AG09309 (cell line): ENCODE measurements at places on chromosomes 6 and 20.
A peak's percentile ranks its signal among the peaks of the same experiment; 100 is the strongest.

DNA sequence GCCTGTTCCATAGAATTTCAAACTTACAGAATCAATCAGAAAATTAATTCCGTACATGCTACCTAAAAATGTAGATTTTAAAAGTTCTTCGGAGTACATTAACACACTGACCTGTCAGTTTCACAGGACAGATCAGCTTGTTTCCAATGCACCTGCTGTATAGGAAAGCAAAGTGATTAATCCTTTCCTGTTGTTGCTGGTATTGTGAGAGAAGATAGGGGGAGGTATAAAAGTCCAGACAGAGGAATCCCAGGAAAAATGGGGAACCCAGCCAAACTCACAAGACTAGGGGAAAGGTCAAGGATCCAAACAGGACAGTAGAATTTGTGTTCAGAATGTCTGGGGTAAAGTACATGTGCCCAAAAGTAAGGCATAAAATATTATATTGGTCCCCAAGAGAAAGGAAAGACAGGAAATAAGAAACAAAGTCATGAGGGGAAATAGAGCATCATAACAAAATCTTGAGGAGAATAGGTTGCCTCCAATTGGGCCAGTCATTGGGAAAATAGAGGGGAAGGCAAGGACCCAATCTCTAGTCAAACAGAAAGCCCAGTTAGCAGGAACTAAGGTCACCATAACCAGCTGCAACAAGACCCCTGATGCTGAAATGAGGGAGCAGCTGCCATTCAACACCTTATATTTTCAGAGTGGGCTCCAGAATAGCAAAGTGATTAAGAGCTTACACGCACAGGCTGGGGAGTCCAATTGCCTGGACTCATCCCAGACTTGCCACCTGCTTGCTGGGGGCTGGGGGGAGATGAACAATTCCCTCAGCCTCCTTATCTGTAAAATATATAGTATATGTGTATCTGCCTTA is 10.3 kb downstream of the FILIP1 start:
- DNase-seq = no peak

GRCh38 chr20:3660262-3661059 is 2.7 kb downstream of the GFRA4 start:
- no peak for DNase-seq

GRCh38 chr6:140183881-140184280 is 809.4 kb upstream of the CITED2 start:
- peak; percentile 86 for DNase-seq

DNA sequence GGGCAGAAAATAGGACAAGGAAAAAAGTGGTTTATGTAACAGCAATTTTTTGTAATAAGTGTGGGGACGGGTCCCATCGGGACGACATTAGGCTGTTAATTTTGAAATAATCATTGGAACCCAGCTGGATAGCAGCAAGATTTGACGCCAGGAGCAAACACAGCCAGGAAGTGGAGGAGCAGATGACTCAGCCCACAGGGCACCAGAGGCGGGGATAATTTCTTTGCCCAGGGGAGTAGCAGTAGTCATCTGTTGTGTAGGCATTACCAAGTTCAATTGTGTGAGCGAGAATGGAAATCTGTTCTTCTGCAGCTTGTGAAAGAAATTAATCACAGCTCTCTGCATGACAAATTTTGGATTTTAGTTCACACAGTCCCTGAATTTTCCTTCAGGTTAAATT is 22.6 kb upstream of the RIN2 start:
- peak; percentile 67 for DNase-seq

GRCh38 chr20:13302647-13303450 is 81.8 kb downstream of the ISM1 start:
- no peak for DNase-seq

GRCh38 chr6:41576667-41577066 is 30.5 kb downstream of the FOXP4 start:
- no peak for DNase-seq

GRCh38 chr6:166351715-166352285 is 9.5 kb upstream of the SFT2D1 start:
- no peak for DNase-seq

GRCh38 chr6:169854083-169854725 is 102.8 kb downstream of the ERMARD start:
- DNase-seq = no peak

DNA sequence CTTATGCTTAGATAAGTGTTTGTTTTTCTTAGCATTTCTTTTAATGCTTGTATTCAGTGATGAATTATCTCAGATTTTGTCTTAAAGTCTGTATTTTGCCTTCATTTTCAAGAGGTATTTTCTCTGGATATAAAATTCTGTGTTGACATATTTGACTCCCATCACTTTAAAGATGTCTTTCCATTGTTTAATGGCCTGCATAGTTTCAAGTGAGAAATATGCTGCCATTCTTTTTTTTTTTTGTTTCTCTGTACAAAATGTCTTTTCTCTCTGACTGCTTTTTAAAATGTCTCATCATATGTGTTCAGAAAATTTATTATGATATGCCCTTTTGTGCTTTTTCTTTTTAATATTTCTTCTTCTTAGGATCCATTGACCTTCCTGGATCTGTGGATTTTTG is 578.0 kb upstream of the NOX3 start:
- DNase-seq = no peak

DNA sequence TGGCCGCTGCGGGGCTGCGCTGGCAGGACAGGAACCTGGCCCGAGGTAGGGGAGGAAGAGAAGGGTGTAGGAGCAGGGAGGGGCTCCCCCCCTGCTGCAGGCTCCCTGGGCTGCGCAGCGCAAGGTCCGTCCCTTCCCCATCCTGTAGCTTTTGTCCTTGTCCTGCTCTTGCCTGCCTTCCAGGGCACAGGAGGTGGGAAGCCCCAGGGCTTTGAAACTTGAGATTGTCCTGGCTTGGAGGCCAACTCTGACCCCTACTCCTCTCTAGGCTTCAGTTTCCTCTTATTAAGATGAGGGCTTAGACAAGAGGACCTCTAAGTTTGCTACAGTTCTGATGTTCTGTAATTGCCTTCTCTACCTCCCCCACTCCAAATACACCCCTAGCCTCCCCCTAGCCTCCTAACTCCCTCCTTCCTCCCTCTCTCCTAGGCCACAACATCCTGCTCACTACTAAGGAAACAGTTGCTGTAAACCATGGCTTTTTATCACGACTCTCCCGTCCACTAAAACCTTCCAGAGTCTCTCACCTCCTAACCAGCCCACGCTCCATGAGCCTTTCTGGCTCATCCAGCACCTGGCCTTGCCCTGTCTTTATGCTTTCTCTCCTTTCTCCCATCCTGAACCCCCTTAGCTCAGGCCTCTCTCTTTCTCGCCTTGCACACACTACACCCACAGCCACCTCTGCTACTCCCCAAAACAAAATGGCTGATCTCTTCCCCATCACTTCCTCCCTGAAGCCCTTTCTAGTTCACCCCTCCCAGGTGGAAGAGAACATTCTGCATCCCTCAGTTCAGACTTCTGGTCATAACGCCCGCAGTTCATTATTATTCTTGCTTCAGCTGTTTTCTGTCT is 10.2 kb downstream of the UNC5CL start:
- no peak for DNase-seq

DNA sequence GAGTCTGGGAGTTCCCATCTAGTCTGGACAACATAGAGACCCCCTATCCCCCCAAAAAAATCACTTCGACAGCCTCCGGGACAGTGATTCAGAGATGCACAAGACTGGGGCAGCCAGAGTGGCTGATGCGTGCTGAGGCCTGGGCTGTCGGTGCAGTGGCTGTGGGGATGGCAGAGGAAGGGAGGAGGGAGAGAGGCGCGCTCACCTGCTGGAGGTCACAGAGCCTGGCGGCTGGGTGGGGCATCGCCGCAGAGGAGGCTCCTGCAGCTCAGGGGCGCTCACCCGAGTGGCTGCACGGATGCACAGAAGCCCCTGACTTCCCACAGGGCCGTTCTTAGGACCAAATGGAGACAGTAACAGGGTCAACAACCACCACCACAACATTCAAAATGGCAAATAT is 182.8 kb downstream of the SMOC2 start:
- DNase-seq = no peak

DNA sequence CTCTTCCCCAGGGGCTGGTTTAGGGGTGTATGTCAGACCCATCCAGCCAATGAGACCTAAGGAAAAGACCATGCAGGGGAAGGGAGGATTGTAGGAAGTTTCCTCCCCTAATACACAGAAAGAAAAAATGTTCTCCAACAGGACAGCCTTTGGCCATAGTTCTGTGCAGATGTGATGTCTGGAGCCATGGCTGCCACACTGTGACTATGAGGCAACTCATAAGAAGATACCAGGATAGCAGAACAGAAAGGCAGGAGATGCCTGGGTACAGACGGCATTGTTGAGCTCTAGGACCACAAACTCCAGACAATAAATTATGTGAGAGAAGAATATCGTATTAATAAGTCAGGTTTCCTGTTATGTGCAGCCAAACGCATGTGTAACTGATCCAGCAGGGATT is 156.7 kb downstream of the PREX1 start:
- DNase-seq = no peak

DNA sequence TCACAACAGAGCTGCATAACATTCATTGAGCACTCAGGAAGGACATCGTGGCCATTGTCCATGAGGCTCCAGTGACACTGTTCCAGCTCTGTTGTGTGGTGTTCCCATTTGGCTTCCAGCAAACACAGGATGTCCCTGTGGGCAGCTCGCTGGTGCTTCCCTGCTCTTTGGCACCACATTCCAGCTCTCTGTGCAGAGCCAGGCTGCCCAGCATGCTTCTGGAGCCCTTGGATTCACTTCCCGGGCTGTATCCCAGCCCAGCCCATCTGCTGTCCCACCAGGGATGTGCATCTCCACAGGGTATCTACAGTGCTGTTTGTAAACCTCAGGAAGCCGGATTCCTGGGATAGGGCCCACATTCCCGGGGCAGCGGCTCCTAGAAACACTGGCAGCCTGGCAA is 57.2 kb downstream of the CTCFL start:
- no peak for DNase-seq

- no peak for DNase-seq
Measured at GRCh38 chr6:124487623-124488431, 474.4 kb upstream of the RNF217 start.
